ENCODE measurements at places on chromosomes 7 and 10. TPM values are rescaled to one million over a fixed set of nuclear protein-coding genes. Genes with fewer than 3 reads are reported as not detected.
A peak's percentile ranks its signal among the peaks of the same experiment; 100 is the strongest.

DNA sequence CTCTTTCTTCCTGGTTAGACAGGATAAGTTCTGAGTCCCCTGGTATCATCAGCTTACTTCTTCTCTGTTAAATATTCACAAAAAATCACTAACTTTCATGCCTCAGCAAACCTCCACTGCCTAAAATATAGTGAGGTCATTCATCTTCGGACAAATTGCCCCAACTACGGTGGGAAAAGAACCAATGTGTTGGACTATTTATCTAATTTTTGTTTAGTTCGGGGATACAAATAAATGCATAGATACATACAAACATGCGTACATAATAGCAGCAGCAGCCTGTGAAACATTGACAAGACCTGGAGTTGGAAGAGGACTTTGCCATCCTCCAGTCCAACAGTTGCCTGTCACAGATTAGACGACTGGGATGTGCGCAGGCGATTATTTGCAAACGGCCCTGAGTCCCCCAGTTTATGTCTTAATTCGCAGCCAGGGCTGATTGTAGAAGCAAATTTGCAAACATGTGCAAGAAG lies 51.5 kb downstream of the EGFR start:
- H3K4me1 ChIP-seq: peaks cover 70% of the 10 kb centered on the region
- DNase-seq: no peak
- no peaks in the 10 kb centered on the region for H3K27me3 ChIP-seq
- H3K4me3 ChIP-seq: no peak overlapping the region

DNA sequence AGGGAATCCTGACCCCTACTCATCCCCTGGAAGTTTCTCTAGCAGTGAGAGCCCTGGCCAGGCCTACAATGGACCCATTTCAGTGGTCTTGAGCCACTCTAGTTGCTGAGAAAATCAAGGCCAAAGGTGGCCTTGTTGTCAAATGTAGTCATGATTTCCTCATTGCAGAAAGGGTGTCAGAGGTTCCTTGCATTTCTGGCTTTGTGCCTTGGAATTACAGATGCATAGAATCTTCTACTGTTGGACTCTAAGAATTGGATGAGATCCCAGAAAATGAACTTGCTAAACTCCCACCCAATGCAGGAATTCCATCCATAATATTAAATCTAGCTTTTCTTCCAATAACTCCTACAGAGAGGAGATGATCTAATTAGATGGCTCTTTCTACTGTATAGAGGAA lies 12.2 kb downstream of the CPA2 start:
- no peak for DNase-seq
- H3K27ac ChIP-seq: peak overlapping the region; percentile 83

DNA sequence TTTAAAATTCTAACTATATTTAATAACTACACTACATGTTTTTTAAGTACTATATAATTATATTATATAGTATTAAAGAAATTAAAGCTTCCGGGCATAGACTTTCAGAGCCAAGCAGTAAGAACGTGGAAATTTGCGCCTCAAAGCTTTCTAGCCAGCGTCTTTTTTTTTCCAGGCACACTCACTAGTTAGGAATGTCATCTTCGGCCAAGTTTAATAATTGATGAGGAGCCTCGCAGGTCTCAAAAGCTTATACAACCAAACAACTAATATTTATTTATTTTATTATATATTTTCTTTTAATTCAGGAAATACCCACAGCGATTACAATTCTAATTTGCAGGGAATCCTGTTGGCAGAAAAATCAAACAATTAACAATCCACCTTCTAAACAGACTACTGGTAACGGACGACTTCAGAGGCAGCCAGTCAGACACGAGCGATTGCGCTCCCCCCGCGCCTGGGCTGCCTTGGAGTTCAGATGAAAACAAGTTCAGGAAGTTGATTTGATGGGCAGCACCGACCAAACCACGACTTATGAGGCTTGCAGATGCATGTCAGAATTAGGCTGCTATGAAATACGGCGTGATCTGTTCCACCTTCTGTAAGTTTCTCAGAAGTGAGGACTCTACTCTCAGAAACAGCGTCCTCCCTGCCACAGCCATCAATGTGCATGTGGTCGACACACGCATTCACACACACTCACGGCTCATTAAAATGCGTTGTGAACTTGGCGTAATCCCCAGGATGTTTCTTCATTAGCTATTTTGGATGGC lies 431.8 kb upstream of the MGMT start:
- H3K27ac ChIP-seq: no peak overlapping the region
- no peak for DNase-seq
- no peaks in the 10 kb centered on the region for H3K36me3 ChIP-seq
- peaks cover 15% of the 10 kb centered on the region for H3K27me3 ChIP-seq

DNA sequence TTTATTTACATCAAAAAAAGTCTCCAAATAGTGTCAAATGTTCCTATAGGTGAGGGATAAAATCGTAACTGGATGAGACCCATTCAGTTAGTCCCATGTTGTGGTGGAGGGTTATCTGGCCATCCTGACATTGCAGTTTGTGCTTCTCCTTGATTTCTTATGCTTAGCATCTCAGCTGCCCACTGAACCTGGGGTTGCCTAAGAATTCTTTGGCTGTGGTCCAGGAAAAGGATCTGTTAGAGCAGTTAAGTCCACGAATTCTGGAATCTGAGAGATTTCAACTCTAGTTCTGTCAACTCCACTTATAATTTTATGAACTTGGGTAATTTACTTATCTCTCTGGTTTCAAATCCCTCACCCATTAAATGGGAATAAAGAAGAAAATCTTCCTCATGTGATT lies 1673.4 kb downstream of the REEP3 start:
- H3K36me3 ChIP-seq: no peaks in the 10 kb centered on the region
- peak overlapping the region; percentile 78 for H3K27ac ChIP-seq
- H3K4me3 ChIP-seq: no peak overlapping the region
- H3K4me1 ChIP-seq: peaks cover 66% of the 10 kb centered on the region

DNA sequence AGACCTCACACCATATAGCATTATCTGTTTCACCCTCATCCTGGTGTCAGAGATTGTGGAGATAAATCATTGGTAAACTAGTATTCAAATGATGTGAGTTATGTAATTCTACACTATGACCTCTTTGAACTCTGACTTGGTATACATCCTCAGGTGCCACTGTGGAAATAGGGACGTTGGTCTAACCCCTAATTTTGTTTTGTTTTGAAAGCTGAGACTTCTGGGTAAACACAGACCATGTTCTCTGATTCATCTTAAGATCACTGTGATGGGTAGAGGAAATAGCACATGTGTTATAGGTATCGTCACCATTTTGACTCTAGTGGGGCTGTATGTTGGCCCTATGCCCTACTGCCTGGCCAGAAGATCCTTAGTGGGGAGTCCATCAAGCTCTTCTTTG lies 241.6 kb downstream of the CCDC7 start:
- H3K36me3 ChIP-seq: no peaks in the 10 kb centered on the region
- no peaks in the 10 kb centered on the region for H3K4me1 ChIP-seq
- no peak overlapping the region for H3K4me3 ChIP-seq
- DNase-seq: no peak
- H3K27me3 ChIP-seq: no peaks in the 10 kb centered on the region
- no peak overlapping the region for H3K27ac ChIP-seq

- peaks cover 8% of the 10 kb centered on the region for H3K27me3 ChIP-seq
- no peak overlapping the region for H3K4me3 ChIP-seq
- H3K27ac ChIP-seq: no peak overlapping the region
Observed at GRCh38 chr7:10913457-10913856, 60.2 kb upstream of the PHF14 start.

GRCh38 chr7:75704928-75705327 lies 33.8 kb downstream of the HIP1 start:
- H3K27me3 ChIP-seq: no peaks in the 10 kb centered on the region
- H3K27ac ChIP-seq: no peak overlapping the region
- no peaks in the 10 kb centered on the region for H3K4me1 ChIP-seq
- H3K36me3 ChIP-seq: peaks cover 13% of the 10 kb centered on the region
- no peak overlapping the region for H3K4me3 ChIP-seq
- no peak for DNase-seq

GRCh38 chr7:2956526-2957368 lies 86.9 kb downstream of the CARD11 start:
- no peak overlapping the region for H3K27ac ChIP-seq
- peaks cover 5% of the 10 kb centered on the region for H3K4me1 ChIP-seq
- H3K4me3 ChIP-seq: no peak overlapping the region
- peaks cover 2% of the 10 kb centered on the region for H3K27me3 ChIP-seq
- DNase-seq: no peak
- H3K36me3 ChIP-seq: no peaks in the 10 kb centered on the region

DNA sequence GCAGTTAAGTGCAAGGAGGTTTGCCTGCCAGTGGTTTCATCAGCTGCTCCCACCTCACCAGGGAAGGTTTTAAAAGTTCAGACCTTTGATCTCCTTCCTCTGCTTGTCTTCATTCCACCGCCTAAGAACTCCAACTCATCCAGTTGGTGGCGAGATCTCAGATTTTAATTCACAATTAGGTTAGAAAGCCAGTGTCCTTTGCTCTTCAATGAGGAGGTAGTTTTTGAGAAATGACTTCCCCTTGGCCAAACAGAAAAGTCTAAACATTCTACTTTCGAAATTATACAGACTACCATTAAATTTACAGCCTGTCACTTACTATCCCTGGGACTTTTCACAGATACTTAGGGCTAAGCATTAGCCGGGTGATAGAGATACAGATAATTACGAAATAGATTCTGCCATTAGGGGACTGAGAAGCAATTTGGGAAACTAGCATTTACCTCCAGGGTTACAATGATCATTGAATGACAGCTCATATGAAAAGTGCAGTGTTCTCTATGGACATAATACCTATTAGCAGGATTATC lies 513.4 kb upstream of the GHITM start:
- no peak for DNase-seq
- H3K36me3 ChIP-seq: no peaks in the 10 kb centered on the region
- no peaks in the 10 kb centered on the region for H3K4me1 ChIP-seq
- H3K4me3 ChIP-seq: no peak overlapping the region
- H3K27me3 ChIP-seq: no peaks in the 10 kb centered on the region

GRCh38 chr7:136594739-136595144 lies 273.7 kb upstream of the CHRM2 start:
- DNase-seq: no peak
- H3K36me3 ChIP-seq: no peaks in the 10 kb centered on the region
- no peak overlapping the region for H3K27ac ChIP-seq
- no peak overlapping the region for H3K4me3 ChIP-seq

DNA sequence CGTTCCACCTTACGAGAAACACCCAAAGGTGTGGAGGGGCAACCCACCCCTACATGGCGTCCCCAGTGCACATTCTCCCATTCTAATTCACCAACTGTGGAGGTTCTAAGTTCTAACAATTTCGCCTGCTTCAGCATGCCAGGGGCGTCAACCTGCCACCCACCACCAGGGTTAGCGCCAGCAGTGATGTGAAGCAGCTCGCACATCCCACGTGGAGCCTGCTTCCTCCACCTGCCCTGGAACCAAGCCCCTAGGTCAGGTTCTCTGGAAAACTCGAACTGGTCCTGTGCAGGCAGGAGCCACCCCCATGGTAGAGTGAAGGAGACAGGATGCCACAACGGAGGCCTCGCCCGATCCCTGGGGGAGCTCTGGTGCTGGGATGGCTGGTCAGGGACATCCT lies 33.3 kb upstream of the FXYD4 start:
- H3K36me3 ChIP-seq: no peaks in the 10 kb centered on the region
- peaks cover 26% of the 10 kb centered on the region for H3K27me3 ChIP-seq
- no peak overlapping the region for H3K4me3 ChIP-seq

DNA sequence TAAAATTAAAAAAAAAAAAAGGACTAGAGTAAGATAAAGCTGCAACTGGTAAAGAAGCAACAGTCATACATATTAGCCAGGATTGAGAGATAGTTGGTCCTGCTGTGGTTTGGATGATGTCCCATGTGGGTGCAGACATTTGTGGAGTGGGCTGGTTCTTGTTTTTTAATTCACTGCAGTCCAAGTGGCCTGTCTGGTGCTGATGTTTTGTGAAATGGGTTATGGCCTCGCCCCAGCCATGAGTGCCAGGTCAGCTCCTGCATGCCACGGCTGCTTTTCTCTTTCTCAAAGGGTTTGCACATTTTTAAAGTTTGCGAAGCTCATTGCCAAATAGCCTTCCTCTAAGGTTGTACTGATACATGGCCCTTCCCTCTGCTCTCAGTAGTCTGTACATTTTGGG lies 14.1 kb upstream of the BTBD16 start:
- peak overlapping the region; percentile 12 for H3K27ac ChIP-seq
- H3K27me3 ChIP-seq: no peaks in the 10 kb centered on the region
- H3K4me3 ChIP-seq: no peak overlapping the region

GRCh38 chr10:5293691-5294550 lies 70.8 kb upstream of the UCN3 start:
- no peak for DNase-seq
- H3K36me3 ChIP-seq: no peaks in the 10 kb centered on the region
- H3K27ac ChIP-seq: peak overlapping the region; percentile 28
- H3K4me1 ChIP-seq: peaks cover 19% of the 10 kb centered on the region

- H3K4me1 ChIP-seq: peaks cover 6% of the 10 kb centered on the region
- no peaks in the 10 kb centered on the region for H3K27me3 ChIP-seq
- H3K36me3 ChIP-seq: peaks cover 66% of the 10 kb centered on the region
- DNase-seq: no peak
Observed at GRCh38 chr10:13117841-13118783, 18.1 kb downstream of the OPTN start.

DNA sequence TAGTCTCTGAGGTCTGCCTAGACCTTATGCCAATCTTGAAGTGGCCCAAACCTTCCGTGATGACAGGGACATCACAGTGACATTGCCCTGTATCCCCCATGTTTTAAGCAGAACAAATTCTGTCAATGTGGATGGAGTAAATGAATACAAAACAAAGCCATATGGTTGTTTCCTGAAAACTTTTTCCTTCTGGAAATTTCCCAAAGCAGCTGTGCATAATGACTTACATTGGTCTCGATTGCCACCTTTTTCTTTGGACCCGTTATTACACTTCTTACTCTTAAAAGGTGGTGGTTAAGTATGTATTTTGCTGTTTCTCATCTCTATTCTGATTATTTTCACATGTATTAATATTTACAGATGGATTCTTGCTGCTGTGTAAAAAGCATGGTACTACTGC lies 411.2 kb upstream of the KLF6 start:
- H3K4me1 ChIP-seq: peaks cover 19% of the 10 kb centered on the region
- H3K4me3 ChIP-seq: no peak overlapping the region
- H3K27ac ChIP-seq: peak overlapping the region; percentile 81
- H3K36me3 ChIP-seq: no peaks in the 10 kb centered on the region
- H3K27me3 ChIP-seq: no peaks in the 10 kb centered on the region
- DNase-seq: no peak

- H3K27me3 ChIP-seq: no peaks in the 10 kb centered on the region
- no peak overlapping the region for H3K27ac ChIP-seq
- no peaks in the 10 kb centered on the region for H3K36me3 ChIP-seq
- H3K4me3 ChIP-seq: no peak overlapping the region
Observed at GRCh38 chr7:110095372-110096052, 995.4 kb upstream of the LRRN3 start.

- H3K27me3 ChIP-seq: no peaks in the 10 kb centered on the region
- H3K4me3 ChIP-seq: no peak overlapping the region
- H3K36me3 ChIP-seq: peaks cover 21% of the 10 kb centered on the region
- DNase-seq: no peak
- no peak overlapping the region for H3K27ac ChIP-seq
Observed at GRCh38 chr10:97372233-97372875, 28.8 kb downstream of the RRP12 start.

The MYL7 gene
- not detected for total RNA-seq

The ATP5F1C gene
- total RNA-seq: 133 TPM

The HOXA11 gene
- total RNA-seq: not detected

The JMJD1C gene
- 120 TPM for total RNA-seq

The SAMD9 gene
- total RNA-seq: 15.6 TPM

The TRIM74 gene
- total RNA-seq: 1.5 TPM

The MXI1 gene
- 32.2 TPM for total RNA-seq
